ENCODE measurements at places on chromosomes 4 and X. TPM values are rescaled to one million over a fixed set of nuclear protein-coding genes. Genes with fewer than 3 reads are reported as not detected.

DNA sequence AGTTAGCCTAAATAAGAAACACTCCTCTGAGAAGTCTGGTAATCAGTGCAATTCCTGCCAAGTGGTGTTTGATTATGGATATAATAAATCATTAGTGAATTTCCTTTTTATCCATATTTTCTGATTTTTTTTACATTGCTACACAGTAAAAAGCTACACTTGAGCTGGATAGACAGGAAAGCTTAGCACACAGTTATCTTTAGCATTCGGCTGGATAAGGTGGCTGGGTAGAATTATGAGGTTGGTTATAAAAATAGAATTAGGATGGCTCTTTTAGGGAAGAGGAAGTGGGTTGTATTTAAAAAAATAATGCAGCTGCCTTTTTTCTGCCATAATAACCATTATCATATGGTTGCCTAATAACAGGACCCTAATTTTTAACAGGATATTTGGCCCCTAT lies 460.6 kb downstream of the NAF1 start:
- DNase-seq, result no peak

DNA sequence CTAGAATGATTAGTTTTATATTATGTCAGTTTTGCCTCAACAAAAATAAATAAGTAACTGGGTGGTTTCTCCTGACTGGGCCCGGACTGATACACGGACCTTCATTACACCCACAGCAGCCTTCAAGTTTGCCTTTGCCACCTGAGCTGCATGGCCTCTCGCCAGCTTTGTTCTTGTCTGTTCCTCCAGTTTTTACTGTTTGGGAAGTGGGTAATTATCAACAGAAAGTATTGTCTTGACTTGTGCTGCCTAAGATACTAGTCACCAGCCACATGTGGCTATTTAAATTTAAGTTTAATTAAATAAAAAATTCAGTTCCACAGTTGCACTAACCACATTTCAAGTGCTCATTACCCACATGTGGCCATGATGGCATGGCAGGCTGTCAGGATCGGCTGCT lies 74.7 kb upstream of the INTU start:
- no peak for DNase-seq

GRCh38 chr4:184806229-184806550 lies 19.6 kb downstream of the ACSL1 start:
- no peak for DNase-seq

GRCh38 chr4:114734594-114734993 lies 136.0 kb downstream of the UGT8 start:
- no peak for DNase-seq

DNA sequence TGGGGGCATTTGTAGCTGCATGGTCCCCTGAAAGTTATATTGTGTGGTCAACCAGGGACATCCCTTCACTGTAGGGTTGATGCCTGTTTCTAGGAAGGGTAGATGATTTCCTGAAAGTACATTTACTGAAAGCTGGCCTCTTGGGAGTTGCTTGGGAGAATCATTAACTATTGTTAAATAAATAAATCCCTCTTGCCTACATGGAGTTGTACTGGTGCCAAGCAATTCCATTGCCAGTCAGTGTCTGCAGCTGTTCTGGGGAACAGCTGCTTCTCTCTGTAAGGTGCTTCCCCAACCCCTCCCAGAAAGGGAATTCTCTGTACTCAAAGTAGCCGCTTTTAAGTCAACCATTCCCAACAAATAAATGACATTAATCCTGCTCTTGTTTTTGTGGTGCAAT lies 51.1 kb downstream of the C4orf51 start:
- DNase-seq, result no peak

GRCh38 chr4:16165931-16166330 lies 60.3 kb downstream of the TAPT1 start:
- DNase-seq, result no peak

GRCh38 chrX:40107291-40108161 lies 9.8 kb upstream of the BCOR start:
- no peak for DNase-seq

DNA sequence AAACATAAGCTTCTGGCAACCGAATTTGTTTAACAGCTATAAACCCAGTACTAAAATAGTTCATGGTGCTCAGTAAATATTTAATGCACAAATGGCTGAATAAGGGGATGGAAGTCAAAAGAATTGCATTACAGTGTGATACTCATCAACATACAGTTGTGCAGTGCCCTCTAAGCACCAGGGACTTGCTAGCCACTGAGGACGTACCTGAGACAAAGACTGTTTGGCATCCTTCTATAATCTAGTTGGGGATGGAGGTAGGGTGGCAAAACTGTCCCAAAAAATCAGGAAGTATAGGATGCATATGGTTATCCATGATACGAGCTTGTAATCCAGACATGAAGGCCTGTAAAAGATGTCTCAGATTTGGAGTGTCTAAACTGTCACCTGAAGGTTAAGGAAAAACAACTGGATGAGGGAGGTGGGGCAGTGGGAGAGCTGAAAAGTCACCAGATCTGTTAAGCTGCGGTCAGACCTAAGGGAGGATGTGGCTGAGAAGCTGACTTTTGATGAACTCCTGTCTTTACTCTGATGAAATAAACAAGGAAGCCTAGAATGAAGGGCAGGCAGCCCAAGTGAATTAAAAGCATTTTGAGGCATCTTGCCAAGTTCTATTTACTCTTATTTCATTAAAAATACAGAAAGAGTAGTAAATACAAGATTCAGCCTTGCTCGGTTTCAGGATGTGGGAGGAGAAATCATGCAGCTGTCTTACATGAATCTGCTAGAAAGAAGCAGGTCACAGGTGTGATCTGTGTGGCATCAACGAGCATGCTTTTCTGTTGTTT lies 12.0 kb upstream of the CD38 start:
- no peak for DNase-seq

DNA sequence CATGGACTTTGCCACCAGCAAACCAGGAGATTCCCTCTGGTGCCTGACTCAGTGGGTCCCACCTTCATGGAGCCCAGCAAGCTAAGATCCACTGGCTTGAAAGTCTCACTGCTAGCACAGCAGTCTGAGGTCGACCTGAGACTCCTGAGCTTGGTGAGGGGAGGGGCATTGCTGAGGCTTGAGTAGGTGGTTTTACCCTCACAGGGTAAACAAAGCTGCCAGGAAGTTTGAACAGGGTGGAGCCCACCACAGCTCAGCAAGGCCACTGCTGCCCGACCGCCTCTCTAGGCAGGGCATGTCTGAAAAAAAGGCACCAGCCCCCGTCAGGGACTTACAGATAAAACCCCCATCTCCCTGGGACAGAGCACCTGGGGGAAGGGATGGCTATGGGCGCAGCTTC lies 28.1 kb downstream of the FAM9A start:
- no peak for DNase-seq

The TMPRSS11F gene
- not detected for polyA plus RNA-seq

The PRDM5 gene
- polyA plus RNA-seq, result 17.9 TPM

The MAP7D2 gene
- polyA plus RNA-seq, result 3.5 TPM

The FSTL5 gene
- 3.8 TPM for polyA plus RNA-seq

The SSX4B gene
- not detected for polyA plus RNA-seq

All from right renal pelvis (tissue), 4 donors.